ENCODE measurements at places on chromosomes 2 and 18. TPM values are rescaled to one million over a fixed set of nuclear protein-coding genes. Genes with fewer than 3 reads are reported as not detected.
A peak's percentile ranks its signal among the peaks of the same experiment; 100 is the strongest.

- peak overlapping the region; percentile 65 for H3K27ac ChIP-seq
- no peak overlapping the region for H3K4me3 ChIP-seq
- no peak for DNase-seq
- H3K27me3 ChIP-seq, result no peaks in the 10 kb centered on the region
- peaks cover 37% of the 10 kb centered on the region for H3K4me1 ChIP-seq
These were observed 6.3 kb downstream of the PPP4R3B start for GRCh38 chr2:55610954-55611743.

DNA sequence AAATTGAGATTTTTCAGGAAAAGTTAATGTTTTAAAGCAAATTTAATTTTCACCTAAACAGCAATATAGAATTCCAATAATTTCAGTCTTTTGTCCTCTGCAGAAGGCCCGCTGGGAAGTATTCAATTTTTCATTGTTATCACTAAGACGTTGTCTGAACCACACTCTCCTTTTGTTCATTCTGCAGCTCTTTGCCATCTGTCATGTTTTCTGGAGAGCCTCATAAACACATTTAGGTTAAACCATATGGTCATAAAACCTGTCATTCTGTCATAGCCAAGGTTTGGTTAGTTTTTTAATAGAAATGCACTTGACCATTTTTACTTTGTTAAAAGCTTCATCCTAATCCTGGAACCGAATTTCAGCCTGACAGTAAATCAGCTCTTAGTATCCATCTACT, 54.0 kb upstream of the PGAP1 start:
- peaks cover 22% of the 10 kb centered on the region for H3K4me1 ChIP-seq
- no peaks in the 10 kb centered on the region for H3K27me3 ChIP-seq
- no peak overlapping the region for H3K27ac ChIP-seq
- H3K36me3 ChIP-seq, result peaks cover 24% of the 10 kb centered on the region
- no peak overlapping the region for H3K4me3 ChIP-seq
- DNase-seq, result no peak

Gene BZW1
- total RNA-seq, result 557 TPM

GRCh38 chr2:178225006-178225805, 30.9 kb downstream of the OSBPL6 start:
- H3K4me3 ChIP-seq, result no peak overlapping the region
- no peak overlapping the region for H3K27ac ChIP-seq
- DNase-seq, result no peak
- H3K27me3 ChIP-seq, result peaks cover 38% of the 10 kb centered on the region

Gene GCG
- total RNA-seq, result not detected

DNA sequence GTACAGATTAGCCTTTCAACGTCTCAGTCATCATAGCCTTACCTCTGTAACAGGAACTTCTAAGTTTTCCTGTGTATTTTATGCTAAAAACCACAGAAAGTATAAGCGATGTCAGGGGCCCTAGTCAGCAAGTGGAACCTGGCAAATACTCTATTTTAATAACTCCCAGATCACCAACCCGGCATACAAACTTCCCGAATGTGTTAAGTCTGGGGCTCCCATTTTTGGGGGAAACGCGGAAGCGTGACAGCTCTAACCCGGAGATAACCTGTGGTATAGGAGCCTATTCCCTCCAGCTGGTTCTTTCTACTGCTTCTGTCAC, 574 bp downstream of the NIFK start:
- H3K27ac ChIP-seq, result peak overlapping the region; percentile 95
- DNase-seq, result no peak
- H3K36me3 ChIP-seq, result peaks cover 34% of the 10 kb centered on the region
- H3K27me3 ChIP-seq, result no peaks in the 10 kb centered on the region
- peaks cover 41% of the 10 kb centered on the region for H3K4me1 ChIP-seq

GRCh38 chr18:26440644-26441043, 107.7 kb downstream of the KCTD1 start:
- H3K27ac ChIP-seq, result no peak overlapping the region
- H3K4me3 ChIP-seq, result no peak overlapping the region
- no peak for DNase-seq
- H3K4me1 ChIP-seq, result no peaks in the 10 kb centered on the region

Data from activated naive CD8-positive, alpha-beta T cell treated with anti-CD3 and anti-CD28 coated beads for 36 hours (primary cell).